ENCODE measurements at places on chromosomes 3 and 15.

GRCh38 chr15:101805605-101806345 lies 2.5 kb downstream of the OR4F6 start:
- DNase-seq, result no peak

- DNase-seq, result no peak
Measured at GRCh38 chr15:45641999-45642932, 7.4 kb downstream of the SQOR start.

DNA sequence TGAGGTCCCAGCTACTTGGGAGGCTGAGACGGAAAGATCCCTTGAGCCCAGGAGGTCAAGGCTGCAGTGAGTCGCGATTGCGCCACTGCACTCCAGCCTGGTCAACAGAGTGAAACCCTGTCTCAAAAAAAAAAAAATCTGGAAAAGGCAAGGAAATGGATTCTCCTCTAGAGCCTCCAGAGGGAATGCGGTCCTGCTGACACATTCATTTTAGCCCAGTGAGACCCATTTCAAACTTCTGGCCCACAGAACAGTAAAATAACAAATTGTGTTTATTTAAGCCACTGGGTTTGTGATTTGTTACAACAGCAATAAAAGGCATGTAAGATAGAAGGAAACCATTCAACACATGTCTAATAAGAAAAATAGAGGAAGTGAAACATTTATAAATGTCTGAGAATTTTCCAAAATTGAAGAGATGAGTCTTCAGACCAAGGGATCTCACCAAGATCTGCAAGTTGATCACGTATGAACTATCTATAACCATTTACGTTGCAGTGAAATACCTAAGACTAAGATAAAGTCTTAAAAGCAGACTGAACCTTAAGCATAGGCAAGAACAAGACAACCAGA lies at the start of gene HTR3E:
Gene HTR3E (plus strand): TSS at position 254 of the 573 bp plus-strand sequence. CDS start 466 bp downstream, outside the sequence.
- DNase-seq, result no peak

DNA sequence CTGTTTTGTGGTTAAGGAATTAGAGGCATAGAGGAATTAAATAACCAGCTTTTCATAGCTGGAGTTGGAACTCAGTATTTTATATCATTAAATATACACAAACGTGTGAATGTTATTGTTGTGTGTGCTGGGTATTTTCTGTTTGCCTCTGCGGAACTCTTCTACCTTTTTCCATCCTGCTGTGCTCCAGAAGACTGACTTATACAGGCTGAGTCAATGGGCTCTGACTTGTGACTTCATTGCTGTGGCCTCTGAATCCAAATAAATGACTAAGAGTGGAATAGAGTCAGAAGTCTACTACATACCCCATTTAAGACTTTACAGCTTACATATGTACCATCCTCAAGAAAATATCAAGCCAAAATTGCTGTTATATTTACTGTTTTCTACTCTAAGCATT lies 17.6 kb downstream of the ARIH1 start:
- no peak for DNase-seq
